ENCODE measurements at places on chromosomes 7 and 10.

GRCh38 chr10:49138361-49138891, 4.6 kb upstream of the FAM170B start:
- no peak for DNase-seq

GRCh38 chr10:48503293-48503911, 101.5 kb downstream of the ARHGAP22 start:
- no peak for DNase-seq

DNA sequence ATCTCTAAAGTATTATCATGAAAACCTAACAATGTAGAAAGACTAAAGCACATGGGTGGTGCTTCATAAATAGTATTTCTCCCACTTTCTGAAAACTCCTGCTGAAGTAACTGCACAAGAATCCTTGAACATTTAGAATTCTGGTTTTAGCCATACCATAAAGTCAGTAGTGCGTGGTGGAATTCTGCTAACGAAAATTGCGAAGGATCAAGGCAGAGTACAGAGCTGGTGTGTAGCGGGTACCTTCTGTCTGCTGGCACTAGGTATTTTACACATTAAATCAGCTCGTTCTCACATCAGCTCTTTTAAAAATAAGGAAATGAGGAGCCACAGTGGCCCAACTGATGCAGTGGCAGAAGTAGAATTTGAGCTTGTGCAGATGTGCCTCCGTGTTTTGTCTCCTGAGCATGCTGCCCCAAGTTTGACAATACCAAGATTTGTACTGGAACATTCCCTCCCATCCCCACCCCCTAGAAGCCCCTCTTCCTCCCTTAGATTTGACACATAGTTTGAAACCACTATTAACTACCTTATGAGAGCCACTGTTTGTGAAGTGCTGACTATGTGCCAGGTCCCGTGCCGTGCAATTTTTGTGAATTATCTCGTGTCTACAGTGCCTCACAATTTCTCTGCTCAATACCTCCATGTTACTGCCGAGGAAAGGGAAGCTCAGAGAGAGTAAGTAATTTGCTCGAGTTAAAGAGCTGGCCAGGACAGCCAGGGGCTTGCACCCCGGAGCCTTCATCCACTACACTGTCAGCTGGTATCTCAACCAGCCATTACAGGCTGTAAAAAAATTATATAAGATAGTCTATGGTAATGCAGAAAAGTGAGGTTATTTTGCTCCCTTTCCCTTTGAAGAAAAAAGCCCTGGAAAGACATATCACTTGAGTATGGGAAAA, 66.9 kb downstream of the EGFR start:
- no peak for DNase-seq

GRCh38 chr10:71243756-71244395, 31.5 kb downstream of the UNC5B start:
- DNase-seq, result no peak

DNA sequence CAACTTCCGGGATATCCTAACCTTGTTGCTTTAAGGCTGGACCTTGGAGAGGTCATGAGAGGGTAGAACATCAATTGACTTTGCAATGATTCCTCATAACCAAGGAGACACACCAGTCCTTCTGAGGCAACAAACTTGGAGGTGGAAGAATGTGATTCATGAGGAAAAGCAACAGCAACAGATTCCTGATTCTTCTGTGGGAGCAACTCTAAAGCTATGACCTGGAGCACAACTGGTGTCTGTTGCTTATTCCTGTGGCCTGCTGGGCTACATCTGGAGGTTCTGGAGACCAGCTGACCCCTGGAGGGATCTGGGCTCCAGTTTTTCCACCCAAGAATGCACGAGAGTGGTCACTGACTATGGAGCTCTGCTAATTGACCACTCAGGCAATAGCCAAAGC, 116.6 kb downstream of the CREB5 start:
- no peak for DNase-seq

- DNase-seq, result no peak
Measured at GRCh38 chr10:68871105-68871711, 29.9 kb upstream of the DDX50 start.

DNA sequence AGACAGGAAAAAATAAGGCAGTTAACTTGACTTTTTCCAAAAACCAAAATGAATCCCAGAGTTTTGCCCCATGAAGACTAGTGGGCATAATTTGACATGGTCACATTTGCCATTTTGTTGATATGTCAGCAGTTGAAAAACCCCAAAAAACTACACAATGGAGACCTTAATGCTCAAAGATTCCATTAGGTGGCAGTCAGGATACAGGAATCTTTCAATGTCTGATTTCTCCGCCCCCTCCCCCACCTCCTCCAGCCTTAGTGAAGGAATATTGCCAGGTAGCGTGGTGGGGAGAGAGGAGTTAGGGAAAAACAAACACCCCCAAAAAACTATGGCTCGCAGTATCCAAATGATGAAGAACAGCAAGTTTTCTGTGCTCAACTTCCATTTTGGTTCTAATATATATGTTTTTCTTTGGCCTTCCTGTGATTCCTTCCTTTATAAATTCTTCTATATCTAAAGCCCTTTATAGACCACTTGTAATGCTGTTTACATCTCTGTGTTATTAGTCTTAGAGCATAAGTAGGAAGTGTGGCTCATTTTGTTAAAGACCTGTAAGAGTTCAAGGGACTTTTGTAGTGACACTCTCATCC, 6.7 kb upstream of the SMNDC1 start:
- no peak for DNase-seq

- DNase-seq, result peak; percentile 0
Measured at GRCh38 chr10:20892011-20892585, 5.0 kb downstream of the NEBL start.

- DNase-seq, result no peak
Measured at GRCh38 chr10:55329796-55330195, 528.8 kb upstream of the PCDH15 start.

Data from C1 segment of cervical spinal cord (tissue), 14 donors.